Thyroid gland (tissue), 4 donors: ENCODE measurements at places on chromosomes 11 and 22. TPM values are rescaled to one million over a fixed set of nuclear protein-coding genes. Genes with fewer than 3 reads are reported as not detected.

GRCh38 chr11:127126986-127127385, 126.4 kb upstream of the KIRREL3 start:
- no peaks in the 10 kb centered on the region for H3K36me3 ChIP-seq
- H3K27me3 ChIP-seq: peaks cover 3% of the 10 kb centered on the region
- no peak for DNase-seq
- H3K4me1 ChIP-seq: no peaks in the 10 kb centered on the region

DNA sequence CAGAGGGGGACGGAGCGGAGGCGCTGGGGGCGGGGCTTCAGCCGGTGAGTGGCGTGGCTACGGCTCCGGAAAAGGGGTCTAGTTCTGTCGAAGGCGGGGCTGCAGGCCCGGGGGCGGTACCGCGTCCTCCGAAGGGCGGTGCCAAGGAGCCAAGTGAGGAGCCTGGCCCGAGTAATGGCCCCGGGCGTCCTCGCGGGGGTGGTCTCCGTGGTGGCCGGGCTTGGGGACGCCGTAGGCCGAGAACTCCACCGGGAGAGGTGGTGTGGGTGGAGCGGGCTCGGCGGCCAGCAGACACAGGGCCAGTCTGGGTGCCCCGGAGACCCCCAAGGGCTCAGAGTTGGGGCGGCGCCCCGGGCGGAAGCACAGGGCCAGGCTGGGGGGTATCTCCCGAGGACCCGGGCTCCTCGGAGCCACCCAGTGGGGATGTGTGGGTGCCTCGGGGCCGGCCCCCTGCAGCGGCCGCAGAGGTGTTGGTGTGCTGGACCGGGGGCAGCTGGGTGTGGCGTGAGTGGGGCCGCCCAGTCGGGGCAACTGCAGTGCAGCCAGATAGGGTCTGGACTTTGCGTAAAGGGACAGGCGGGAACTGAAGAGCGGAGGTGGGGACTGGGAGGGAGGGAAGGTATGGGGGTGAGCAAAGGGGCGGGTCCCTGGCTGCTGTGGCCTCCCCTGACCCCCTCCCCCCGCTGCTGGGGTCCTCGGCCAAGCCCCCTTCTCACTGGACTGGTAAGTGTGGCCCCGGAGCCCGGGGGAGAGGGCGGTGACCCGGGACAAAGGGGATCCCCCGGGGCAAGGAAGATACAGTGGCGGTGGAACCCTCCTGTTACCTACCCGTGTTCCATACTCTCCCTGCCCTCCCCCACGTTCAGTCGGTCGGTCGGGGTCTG, 838 bp downstream of the FKBP2 start:
- no peaks in the 10 kb centered on the region for H3K27me3 ChIP-seq
- peaks cover 31% of the 10 kb centered on the region for H3K4me1 ChIP-seq
- peak overlapping the region; percentile 78 for H3K27ac ChIP-seq
- H3K36me3 ChIP-seq: peaks cover 10% of the 10 kb centered on the region

GRCh38 chr22:28585324-28585723, 94.3 kb downstream of the TTC28 start:
- H3K4me3 ChIP-seq: no peak overlapping the region
- H3K4me1 ChIP-seq: no peaks in the 10 kb centered on the region
- H3K27ac ChIP-seq: no peak overlapping the region
- DNase-seq: no peak

The RASGRP2 gene
- total RNA-seq: 8.9 TPM

The PAX6 gene
- total RNA-seq: not detected

The GAB4 gene
- total RNA-seq: not detected
